Activated naive CD4-positive, alpha-beta T cell treated with anti-CD3 and anti-CD28 coated beads for 36 hours (primary cell): ENCODE measurements at places on chromosomes 1 and 21. TPM values are rescaled to one million over a fixed set of nuclear protein-coding genes. Genes with fewer than 3 reads are reported as not detected.

Gene ZNF669
- 8.4 TPM for total RNA-seq

Gene ELAVL4
- total RNA-seq = not detected

Gene CLCA2
- total RNA-seq = not detected

Gene PTPRF
- 1.0 TPM for total RNA-seq

Gene MFSD2A
- total RNA-seq = 4.0 TPM

Gene GLIS1
- not detected for total RNA-seq

Gene PTCH2
- 0.94 TPM for total RNA-seq

Gene GJB3
- not detected for total RNA-seq

Gene B4GALT2
- 18.7 TPM for total RNA-seq

Gene TMEM54
- total RNA-seq = 0.84 TPM

Gene C1orf105
- not detected for total RNA-seq

Gene CASQ1
- total RNA-seq = not detected

Gene SIK1
- 5.1 TPM for total RNA-seq

Gene TMIGD3
- total RNA-seq = not detected

GRCh38 chr1:24717887-24718650 lies 27.2 kb upstream of the CLIC4 start:
- DNase-seq = no peak
- H3K27ac ChIP-seq = no peak overlapping the region
- no peaks in the 10 kb centered on the region for H3K36me3 ChIP-seq
- peaks cover 10% of the 10 kb centered on the region for H3K4me1 ChIP-seq

GRCh38 chr1:60130703-60131102 lies 57.1 kb upstream of the C1orf87 start:
- DNase-seq = no peak
- H3K36me3 ChIP-seq = no peaks in the 10 kb centered on the region
- H3K27ac ChIP-seq = no peak overlapping the region

GRCh38 chr1:8866173-8866791 lies 12.2 kb downstream of the ENO1 start:
- H3K4me1 ChIP-seq = peaks cover 67% of the 10 kb centered on the region
- peak overlapping the region; percentile 96 for H3K27ac ChIP-seq
- no peak for DNase-seq
- peaks cover 88% of the 10 kb centered on the region for H3K36me3 ChIP-seq

- peak overlapping the region; percentile 30 for H3K27ac ChIP-seq
- peaks cover 6% of the 10 kb centered on the region for H3K4me1 ChIP-seq
- no peak for DNase-seq
- no peak overlapping the region for H3K4me3 ChIP-seq
These were observed 19.1 kb downstream of the NOL9 start for GRCh38 chr1:6535214-6535613.

DNA sequence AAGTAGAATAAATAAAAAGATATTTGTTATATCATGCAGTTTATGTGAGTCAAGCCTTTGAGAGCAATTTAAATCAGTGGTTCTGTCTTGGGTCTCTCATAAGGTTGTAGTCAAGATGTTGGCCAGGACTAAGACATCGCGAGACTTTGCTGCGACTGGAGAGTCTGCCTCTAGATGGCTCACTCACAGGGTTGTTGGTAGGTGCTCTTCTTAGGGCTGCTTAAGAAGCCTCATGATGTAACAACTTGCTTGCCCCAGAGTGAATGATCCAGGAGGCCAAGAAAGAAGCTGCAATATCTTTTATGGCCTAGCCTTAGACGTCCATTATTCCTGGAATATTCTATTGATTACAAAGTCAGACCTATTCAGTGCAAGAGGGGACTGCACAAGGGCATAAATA lies 73.1 kb upstream of the CACHD1 start:
- no peak overlapping the region for H3K4me3 ChIP-seq
- H3K27me3 ChIP-seq = no peaks in the 10 kb centered on the region
- no peaks in the 10 kb centered on the region for H3K36me3 ChIP-seq
- no peak overlapping the region for H3K27ac ChIP-seq

DNA sequence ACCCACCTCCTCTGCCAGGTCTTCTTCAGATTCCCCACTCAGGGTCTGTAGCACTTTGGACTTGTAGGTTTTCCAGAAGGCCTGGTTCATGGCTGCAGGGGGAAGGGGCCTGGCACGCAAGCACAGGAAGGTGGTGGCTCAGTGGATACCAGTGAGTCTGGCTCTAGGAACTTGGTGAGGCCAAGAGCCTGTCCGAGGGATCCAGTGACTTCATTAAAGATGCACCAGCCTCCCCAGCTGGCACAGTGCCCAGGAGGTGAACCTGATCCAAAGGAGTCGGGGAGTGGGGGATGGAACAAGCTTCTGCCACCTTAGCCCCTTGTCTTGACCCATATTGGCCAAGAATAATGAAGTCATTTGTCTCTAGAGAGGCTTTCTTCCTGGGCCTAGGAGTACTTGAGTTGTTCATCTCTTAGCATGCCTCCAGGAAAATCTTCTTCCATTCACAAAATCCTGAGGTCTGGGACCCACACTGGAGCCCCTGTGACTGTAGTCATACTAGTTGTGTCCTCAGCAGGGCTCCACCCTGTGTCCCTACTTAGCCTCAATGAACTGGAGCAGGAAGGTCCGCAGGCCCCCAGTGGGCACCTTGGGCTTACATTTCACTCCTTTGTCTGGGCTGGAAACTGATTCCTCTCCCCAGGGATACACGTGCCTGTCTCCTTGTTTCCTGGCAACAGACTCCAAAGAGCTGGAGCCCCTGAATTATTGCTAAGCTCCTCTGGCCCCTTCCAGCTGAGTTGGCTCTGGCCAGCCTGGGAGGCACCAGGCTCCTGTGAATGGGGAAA lies at the start of gene C1orf232:
C1orf232 (minus strand) TSS at position 554 of the 788 bp plus-strand sequence; CDS start at position 90, 464 bp downstream.
- peaks cover 5% of the 10 kb centered on the region for H3K36me3 ChIP-seq
- peaks cover 6% of the 10 kb centered on the region for H3K27me3 ChIP-seq
- H3K27ac ChIP-seq = peak within 1 kb of the TSS; percentile 60

DNA sequence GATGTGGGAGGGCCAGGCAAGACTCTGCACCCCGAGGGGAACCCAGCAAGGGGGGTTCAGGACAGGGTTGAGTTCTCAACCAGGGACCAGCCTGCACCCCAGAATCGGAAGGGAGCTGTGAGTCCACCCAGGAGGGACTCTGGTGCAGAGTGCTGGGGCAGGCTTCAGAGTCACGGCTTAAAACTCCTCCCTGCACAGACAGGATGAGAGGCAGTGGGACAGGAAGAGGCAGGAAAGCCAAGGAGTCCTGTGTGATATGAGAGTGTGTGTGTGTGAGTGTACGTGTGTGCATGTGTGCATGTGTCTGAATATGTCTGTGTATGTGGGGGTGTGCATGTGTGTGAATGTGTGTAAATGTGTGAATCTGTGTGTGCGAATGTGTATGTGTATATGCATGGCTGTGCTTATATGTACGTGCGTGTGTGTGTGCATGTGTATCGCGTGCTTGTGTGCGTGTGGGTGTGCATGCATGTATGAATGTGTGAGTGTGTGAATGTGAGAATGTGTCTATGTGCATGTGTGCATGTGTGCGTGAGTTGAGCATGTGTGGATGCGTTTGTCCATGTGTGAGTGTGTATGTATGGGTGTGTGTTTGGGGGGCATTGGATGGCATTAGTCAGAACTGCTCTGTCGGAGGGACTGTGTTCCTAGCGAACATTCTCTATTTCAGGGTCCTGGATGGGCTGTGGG lies 52.2 kb downstream of the UMODL1 start:
- no peak overlapping the region for H3K27ac ChIP-seq
- peaks cover 40% of the 10 kb centered on the region for H3K27me3 ChIP-seq
- DNase-seq = no peak
- H3K4me3 ChIP-seq = no peak overlapping the region
- no peaks in the 10 kb centered on the region for H3K36me3 ChIP-seq
- H3K4me1 ChIP-seq = peaks cover under 1% of the 10 kb centered on the region

DNA sequence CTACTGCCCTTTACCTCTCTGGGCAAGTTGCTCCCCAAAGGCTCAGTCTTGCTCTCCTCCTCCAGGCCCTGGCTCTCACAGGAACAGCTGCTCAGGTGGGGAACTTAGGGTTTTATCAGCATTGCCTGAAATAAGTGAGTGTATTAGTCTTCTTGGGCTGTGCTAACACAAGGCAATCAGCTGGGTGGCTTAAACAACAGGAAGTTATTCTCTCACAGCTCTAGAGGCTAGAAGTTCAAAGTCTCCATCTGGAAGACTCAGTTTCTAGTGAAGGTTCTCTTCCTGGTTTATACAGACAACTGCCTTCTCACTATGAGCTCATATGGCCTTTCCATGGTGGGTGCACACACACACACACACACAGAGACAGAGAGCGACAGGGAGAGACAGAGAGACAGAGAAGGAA lies 2.8 kb upstream of the CD1C start:
- H3K27me3 ChIP-seq = peaks cover 33% of the 10 kb centered on the region
- peaks cover 10% of the 10 kb centered on the region for H3K4me1 ChIP-seq
- no peak overlapping the region for H3K4me3 ChIP-seq
- no peaks in the 10 kb centered on the region for H3K36me3 ChIP-seq
- no peak overlapping the region for H3K27ac ChIP-seq

DNA sequence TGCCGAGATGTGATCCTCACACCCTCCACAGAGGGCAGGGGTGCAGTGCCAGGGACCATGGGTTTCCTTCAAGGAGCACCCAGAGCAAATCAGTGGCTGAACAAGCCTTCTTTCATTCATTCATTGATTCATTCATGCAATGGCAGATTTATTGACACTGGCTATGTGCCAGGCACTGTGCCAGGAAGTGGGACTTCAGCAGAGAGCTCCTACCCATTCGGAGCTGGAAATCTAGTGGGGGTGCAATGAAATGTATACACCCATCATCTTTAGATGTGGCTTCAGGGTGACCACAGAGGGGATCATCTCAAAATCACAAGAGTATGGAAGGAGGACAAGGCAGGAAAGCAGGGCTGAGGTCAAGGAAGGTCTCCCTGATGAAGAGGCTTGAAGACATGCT lies 18.9 kb downstream of the SLC6A9 start:
- no peak overlapping the region for H3K4me3 ChIP-seq
- H3K36me3 ChIP-seq = no peaks in the 10 kb centered on the region
- H3K4me1 ChIP-seq = peaks cover 16% of the 10 kb centered on the region
- no peak for DNase-seq
- H3K27ac ChIP-seq = peak overlapping the region; percentile 20

DNA sequence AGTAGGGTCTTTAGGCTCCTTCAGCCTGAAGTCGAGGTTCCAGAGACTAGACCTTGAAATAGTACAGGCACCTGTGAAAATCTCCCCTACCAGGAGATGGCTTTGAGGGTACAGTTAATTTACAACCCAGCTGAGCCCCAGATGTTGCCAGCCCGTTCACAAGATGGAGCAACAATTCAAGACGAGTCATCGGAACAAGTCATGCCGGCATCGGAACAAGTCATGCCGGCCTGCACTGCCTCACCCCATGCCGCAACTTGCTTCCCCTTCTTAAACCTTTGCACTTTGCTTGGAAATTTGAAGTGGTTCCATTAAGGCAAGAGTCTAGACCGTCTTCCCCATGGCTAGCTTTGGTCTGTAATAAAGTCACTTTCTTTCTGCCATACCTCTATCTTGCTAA lies 16.0 kb downstream of the HHAT start:
- no peaks in the 10 kb centered on the region for H3K36me3 ChIP-seq
- no peak overlapping the region for H3K27ac ChIP-seq
- no peak overlapping the region for H3K4me3 ChIP-seq
- no peak for DNase-seq
- no peaks in the 10 kb centered on the region for H3K27me3 ChIP-seq
- peaks cover 38% of the 10 kb centered on the region for H3K4me1 ChIP-seq

DNA sequence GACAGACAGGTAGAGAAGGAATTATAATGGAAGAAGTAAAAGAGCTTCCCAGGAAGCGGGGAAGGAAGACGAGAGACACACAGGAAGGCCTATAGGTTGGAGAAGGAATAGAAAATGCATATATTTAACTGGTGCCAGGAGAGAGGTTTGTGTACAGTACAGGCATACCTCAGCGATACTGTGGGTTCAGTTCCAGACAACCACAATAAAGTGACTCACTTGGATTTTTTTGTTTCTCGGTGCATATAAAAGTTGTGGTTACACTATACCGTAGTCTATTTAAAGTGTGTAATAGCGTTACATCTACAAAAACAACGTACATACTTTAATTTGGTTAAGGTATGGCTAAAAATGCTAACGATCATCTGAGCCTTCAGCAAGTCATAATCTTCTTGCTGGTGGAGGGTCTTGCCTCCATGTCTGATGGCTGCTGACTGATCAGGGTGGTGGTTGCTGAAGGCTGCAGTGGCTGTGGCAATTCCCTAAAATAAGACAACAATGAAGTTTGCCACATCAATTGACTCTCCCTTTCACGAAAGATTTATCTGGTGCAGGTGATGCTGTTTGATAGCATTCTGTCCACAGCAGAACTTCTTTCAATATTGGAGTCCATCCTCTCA lies 16.0 kb downstream of the YARS1 start:
- no peaks in the 10 kb centered on the region for H3K27me3 ChIP-seq
- peak; percentile 68 for DNase-seq
- H3K4me3 ChIP-seq = peak overlapping the region; percentile 34
- H3K27ac ChIP-seq = peak overlapping the region; percentile 88

- no peak for DNase-seq
- H3K27me3 ChIP-seq = peaks cover 9% of the 10 kb centered on the region
- H3K27ac ChIP-seq = no peak overlapping the region
- no peak overlapping the region for H3K4me3 ChIP-seq
These were observed 187.7 kb downstream of the TRABD2B start for GRCh38 chr1:47809301-47810084.

DNA sequence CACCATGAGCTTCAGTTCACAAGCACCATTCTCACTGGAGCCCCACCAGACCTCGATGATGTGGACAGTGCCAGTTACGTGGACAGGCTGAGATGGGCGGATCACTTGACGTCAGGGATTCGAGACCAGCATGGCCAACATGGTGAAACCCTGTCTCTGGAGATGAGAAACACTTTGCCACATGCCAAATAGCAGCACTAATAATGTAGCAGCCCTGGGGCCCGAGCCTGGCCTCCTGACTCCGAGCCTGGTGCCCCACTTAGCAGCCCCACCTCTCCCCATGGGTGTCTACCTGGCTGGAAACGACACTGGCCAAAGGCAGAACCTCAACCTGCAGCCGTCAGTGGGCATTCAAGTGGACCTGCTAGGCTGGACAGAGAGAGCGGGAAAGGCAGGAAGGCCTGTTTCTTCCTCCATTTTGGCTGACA lies 129.1 kb downstream of the TOMM20 start:
- no peak overlapping the region for H3K4me3 ChIP-seq
- H3K36me3 ChIP-seq = no peaks in the 10 kb centered on the region
- DNase-seq = no peak
- H3K4me1 ChIP-seq = peaks cover 19% of the 10 kb centered on the region

GRCh38 chr21:26936641-26937040 lies 30.2 kb downstream of the ADAMTS5 start:
- no peak overlapping the region for H3K27ac ChIP-seq
- no peaks in the 10 kb centered on the region for H3K4me1 ChIP-seq
- DNase-seq = no peak

- H3K4me1 ChIP-seq = peaks cover 41% of the 10 kb centered on the region
- H3K4me3 ChIP-seq = no peak overlapping the region
- DNase-seq = no peak
- no peak overlapping the region for H3K27ac ChIP-seq
These were observed 81.7 kb downstream of the ARID4B start for GRCh38 chr1:235246022-235246948.

- H3K27ac ChIP-seq = no peak overlapping the region
- H3K4me3 ChIP-seq = no peak overlapping the region
- no peaks in the 10 kb centered on the region for H3K27me3 ChIP-seq
- peaks cover 19% of the 10 kb centered on the region for H3K4me1 ChIP-seq
- peaks cover 18% of the 10 kb centered on the region for H3K36me3 ChIP-seq
- no peak for DNase-seq
These were observed 45.3 kb downstream of the DIP2A start for GRCh38 chr21:46503922-46504550.

- H3K27ac ChIP-seq = peak overlapping the region; percentile 95
- H3K4me3 ChIP-seq = peak overlapping the region; percentile 35
These were observed 26.4 kb downstream of the CD48 start for GRCh38 chr1:160685266-160685665.
